ENCODE measurements at places on chromosomes 7 and 10.

GRCh38 chr7:39666562-39666961 is 43.2 kb downstream of the RALA start:
- no peak for DNase-seq

DNA sequence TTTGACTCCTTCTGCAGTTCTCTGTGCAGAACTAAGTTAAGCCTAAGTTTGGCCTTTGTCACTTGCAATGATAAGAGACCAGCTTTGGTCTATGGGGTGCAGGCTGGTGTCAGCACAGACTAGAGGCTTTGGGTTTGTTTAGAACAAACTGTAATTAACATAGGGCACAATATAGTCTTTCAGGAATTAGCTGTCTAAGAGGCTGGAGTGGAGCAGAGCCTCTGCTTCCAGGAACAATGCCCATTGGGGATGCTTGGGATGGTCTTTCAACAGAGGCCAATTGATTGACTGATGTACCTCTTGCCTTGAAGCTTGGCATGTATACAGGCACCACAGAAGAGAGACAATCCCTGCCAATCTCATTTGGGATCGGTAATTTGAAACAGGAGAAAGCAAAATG is 4.7 kb downstream of the SUFU start:
- DNase-seq: no peak

DNA sequence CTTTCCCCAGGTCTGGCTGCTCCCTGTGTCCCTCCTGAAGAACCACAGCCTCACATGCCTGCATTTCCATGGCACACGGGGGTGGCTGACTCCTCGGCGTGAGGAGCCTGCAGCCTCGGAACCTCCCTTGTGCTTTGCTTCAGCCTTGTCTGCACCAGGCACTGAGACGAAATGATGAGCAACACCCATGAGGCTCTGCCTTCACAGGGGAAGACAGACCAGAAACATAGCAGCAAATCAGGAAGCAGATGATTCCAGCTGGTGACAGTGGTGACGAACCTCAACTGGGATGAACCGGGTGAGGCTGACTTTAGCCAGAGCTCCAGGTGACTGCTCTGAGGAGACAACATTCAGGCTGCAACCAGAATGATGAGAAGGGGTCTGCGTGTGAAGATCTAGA is 84.5 kb upstream of the SMNDC1 start:
- no peak for DNase-seq

- DNase-seq: peak; percentile 76
Measured at GRCh38 chr7:39252916-39253315, 275.2 kb downstream of the POU6F2 start.

- DNase-seq: no peak
Measured at GRCh38 chr10:76921383-76922010, 716.1 kb downstream of the KCNMA1 start.

Data from EH (cell line).